ENCODE measurements at places on chromosomes 4 and X.
A peak's percentile ranks its signal among the peaks of the same experiment; 100 is the strongest.

DNA sequence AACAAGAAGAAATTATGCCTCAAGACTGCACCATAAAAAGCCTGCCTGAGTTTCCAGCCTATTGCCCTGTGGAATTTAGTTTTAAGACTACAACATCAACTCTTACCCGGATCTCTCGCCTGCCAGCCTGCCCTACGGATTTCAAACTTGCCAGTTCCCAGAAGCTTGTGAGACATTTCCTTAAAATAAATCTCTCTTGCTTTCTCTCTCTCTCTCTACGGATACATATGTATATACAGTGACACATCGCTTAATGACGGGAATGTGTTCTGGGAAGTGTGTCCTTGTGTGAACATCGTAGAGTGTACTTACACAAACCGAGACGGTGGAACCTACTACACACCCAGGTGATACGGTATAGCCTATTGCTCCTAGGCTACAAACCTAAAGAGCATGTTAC lies 79.5 kb downstream of the CLNK start:
- DNase-seq, result peak; percentile 82

DNA sequence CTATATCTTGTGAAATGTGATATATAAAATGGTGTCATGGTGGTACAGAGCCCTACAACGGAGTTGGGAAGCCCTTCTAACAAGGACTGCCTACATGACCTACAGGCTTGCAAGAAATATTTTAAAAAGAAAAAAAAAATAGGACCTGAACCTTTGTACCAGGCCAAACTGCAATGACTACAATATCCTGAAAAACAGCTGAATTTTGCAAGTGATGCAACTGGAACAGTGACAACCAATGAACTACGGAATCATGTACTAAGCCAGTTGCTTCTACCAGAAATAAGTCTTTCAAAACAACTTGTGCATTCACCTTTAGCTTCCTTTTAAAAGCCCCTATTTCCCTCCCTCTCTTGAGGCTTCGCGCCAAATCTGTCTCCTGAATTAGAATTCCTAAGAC lies 58.4 kb downstream of the PDGFC start:
- DNase-seq, result no peak

GRCh38 chr4:110869862-110870572 lies 247.1 kb upstream of the PITX2 start:
- DNase-seq, result peak; percentile 60

DNA sequence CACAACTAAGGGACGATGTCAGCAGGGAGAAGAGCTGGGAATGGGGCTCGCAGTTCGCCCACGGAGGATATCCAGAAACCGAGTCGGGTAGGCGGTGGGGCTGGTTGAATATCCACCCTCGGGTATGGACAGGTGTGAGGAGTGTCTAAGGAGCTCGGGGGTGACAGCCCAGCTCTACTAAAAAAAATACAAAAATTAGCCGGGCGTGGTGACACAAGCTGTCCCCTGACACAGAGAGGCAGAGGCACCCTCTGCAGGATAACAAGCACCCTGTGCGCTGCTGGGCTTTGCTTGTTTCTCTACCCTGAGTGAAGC lies 12.2 kb upstream of the ASMTL start:
- DNase-seq, result no peak

Measured in fibroblast of skin of back (primary cell).